ENCODE measurements at places on chromosomes 2 and 18. TPM values are rescaled to one million over a fixed set of nuclear protein-coding genes. Genes with fewer than 3 reads are reported as not detected.

The RASGRP3 gene
- polyA plus RNA-seq = 2.2 TPM

The CTAGE1 gene
- polyA plus RNA-seq = not detected

The FBLN7 gene
- polyA plus RNA-seq = 1.3 TPM

The SLC19A3 gene
- polyA plus RNA-seq = 0.73 TPM

The CCDC141 gene
- 0.50 TPM for polyA plus RNA-seq

The SP5 gene
- polyA plus RNA-seq = 0.20 TPM

The CFAP221 gene
- 0.24 TPM for polyA plus RNA-seq

The ZNF521 gene
- polyA plus RNA-seq = 24.3 TPM

The GULP1 gene
- 22.3 TPM for polyA plus RNA-seq

The MORN2 gene
- 25.7 TPM for polyA plus RNA-seq
